ENCODE measurements at places on chromosomes 11 and 22.

GRCh38 chr11:96173422-96173821 is 169.6 kb downstream of the MAML2 start:
- no peak for DNase-seq

GRCh38 chr22:40310081-40310767 is 36.1 kb upstream of the ADSL start:
- no peak for DNase-seq

- peak; percentile 65 for DNase-seq
These were observed at the start of gene UFD1 for GRCh38 chr22:19478901-19479354. Gene UFD1 (minus strand): TSS chr22:19479193. CDS start chr22:19479085, 108 bp downstream.

DNA sequence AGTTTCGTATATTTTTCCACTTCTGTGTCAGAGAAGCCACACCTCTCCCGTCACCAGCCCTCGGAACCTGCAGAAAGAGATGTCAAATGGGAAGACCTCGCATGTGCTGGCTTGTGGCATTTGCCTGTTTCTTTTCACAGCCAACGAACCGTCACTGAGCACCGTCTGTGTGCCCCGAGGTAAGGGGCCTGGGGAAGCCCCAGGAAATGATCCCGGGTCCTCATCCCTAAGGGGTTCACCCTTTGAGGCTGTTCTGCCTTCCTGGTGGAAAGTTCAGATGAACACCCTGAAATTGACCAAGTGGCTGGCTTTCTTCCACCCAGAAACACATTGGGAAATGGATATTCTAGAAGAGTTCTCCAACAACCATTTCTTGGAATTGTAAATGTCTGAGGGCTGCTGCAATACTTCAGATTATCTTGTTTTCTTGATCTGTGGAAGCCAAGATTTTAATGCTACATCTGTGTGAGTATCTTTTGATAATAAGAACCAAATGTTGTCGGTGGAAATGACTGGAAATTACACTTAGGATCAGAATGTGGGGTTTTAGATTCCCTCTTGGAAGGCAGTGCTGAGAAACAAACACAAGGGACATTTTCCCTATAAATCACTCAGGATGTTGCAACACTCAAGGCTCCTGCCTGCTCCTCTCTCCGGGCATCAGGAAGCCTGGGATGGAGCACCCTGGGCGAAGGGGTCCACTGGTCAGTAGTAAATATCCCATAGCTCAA is 37.6 kb downstream of the RIBC2 start:
- no peak for DNase-seq

- DNase-seq, result no peak
These were observed 37.2 kb downstream of the KMT2A start for GRCh38 chr11:118473537-118473936.

DNA sequence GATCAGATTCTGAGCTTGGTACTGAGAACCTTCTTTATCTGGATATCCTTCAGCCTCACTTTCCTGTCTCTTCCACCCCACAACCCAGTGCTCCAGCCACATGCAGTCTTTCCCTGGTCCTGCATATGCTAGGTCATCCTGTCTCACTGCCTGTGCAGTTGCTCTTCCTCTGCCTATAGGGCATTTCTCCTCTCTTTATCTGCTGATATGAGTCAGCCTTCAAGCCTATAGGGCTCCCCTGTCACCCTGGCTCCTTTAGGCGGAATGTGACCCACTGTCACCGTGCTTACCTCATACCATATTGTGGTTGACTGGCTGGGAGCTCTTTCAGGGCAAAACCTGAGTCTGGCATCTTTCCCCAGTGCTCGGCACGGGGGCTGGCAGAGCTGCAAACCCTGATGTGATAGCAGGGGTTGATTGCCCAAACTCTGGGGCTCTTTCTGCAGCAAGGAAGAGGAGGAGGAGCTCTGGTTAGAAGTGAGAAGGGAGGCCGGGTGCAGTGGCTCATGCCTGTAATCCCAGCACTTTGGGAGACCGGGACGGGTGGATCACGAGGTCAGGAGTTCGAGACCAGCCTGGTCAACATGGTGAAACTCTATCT is 26.3 kb downstream of the MEI1 start:
- DNase-seq, result no peak

DNA sequence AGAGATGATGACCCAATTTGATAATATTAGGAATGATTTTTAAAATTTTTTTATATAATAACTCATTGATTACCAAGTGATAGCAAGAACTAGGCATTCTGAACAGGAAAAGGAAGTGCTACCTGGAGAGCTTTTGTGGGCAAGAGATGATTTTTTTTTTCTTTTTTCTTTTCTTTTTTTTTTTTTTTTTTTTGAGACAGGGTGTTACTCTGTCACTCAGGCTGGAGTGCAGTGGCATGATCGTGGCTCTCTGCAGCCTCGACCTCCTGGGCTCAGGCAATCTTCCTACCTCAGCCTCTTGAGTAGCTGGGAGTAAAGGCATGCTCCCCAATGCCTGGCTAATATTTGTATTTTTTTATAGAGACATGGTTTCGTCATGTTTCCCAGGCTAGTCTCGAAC is 40.4 kb downstream of the TNRC6B start:
- no peak for DNase-seq
